ENCODE measurements at places on chromosomes 4 and X.

DNA sequence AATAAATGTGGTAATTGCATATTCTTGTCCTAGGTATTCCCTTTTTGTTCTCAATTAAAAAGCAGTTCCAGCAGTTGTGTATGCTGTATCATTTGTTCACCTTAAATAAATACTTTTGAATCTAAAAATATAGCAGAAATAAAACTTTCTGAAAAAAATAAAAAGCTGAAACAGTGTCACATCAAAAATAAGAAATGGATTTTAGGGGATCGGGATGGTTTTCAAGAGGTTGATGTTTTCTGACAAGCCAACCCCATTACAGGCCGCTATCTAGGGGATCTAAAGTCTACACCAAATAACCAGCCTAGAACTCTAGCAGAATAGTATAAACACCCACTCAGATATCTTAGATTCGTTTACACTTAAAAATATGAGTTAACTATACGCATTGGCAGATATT lies 95.4 kb upstream of the MAML3 start:
- DNase-seq = no peak

DNA sequence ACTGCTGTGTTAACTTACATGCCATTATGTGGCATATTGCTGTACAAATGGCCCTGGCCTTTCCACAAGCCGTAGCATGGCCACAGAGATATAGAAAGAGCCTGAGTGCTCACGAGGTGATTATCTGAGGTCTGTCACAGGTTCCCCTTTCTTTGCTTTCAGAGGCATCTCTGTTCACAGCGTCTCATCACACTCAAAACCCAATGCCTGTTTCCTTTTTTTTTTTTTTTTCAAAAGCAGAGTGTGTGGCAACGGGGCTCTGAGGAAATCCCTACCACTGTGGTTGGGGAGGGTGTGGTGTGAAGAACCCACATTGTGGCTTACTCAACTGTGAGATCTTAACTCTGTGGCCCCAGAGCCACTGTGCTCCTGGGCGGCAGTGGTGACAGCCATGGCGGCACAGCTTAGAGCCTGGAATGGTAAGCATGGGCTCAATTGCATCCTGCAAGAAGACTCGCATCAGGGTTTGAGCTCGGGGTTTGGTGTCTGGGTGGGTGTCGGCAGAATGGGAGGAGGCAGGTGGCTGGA lies 30.8 kb downstream of the RTL5 start:
- no peak for DNase-seq

DNA sequence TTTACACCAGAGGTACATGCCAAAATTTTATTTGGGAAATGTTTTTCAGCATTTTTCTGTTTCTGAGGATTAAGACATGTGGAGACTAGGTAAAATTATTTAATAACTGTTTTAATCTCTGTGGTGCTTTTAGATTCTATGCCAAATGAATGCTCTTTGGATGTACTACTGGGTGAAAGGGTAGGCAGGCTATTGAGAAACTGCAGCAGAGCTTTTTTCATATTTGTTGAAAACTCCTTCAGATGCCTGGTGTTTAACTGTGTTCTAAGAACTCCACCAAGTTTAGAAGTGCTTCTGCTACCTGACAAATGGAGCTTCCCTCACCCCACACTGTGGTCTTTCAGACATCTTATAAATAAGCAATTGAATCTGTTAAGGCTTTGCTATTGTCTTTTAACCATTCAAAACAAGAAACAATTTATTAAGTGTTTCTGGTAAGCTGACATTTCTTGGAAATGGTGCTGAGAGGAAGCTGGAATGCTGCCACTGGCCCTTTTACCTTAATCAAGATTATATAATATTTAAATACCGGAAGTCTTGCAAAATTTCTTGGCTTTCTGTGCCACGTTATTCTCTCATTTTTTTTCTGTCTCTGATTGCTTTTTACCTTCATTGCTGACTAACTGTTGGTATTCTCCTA lies 51.2 kb upstream of the CYSLTR1 start:
- no peak for DNase-seq

DNA sequence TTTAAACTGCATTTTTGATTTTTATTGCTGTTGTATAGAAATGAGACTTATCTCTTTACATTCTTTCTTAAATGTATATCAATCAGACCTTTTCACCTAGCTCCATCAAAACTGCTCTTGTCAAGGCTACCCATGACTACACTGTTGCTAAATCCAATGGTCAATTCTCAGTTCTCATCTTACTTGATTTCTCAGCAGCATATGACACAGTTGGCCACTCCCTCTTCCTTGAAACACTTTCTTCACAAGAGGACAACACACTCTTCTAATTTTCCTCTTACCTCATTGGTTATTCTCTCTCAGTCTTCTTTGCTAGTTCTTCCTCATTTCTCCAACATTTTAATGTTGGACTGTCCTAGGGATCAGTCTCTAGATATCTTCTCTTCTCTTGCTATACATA lies 94.1 kb upstream of the CITED1 start:
- no peak for DNase-seq

GRCh38 chrX:63561425-63561824 lies 210.3 kb upstream of the SPIN4 start:
- no peak for DNase-seq

DNA sequence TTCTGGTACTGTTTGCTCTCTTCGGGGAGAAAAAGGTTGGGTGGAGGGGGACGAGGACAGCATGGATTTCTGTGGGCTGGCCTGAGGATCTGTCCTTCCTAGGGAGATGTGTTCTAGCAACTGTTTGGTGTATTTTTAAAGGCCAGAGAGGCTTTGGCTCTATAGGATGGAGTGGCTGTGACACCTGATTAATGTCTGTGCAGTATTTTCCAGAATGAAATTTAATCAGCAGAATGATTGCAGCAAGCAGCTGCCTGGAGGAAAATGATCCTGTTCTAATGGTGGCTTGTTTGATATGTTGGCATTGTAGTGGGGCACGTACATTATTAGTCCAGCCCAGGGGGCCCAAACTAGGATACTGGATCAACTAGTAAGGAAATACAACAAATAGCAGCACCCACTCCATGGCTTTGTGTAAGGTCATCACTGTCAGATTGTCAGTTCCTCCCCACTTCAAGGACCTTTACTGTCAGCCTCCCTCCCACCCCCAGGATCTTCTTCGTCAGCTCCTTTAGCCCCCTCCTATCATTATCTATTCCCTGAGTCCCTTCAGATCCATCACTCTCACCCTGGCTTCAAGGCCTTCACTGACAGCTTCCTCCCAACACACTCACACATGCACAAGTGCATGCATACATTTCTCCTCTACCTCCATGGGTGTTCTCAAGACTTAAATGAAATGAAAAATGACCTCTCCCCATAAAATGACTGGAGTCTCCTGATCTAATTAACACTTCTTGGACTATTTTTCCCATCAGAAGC lies 10.4 kb upstream of the TMEM255A start:
- DNase-seq = no peak

DNA sequence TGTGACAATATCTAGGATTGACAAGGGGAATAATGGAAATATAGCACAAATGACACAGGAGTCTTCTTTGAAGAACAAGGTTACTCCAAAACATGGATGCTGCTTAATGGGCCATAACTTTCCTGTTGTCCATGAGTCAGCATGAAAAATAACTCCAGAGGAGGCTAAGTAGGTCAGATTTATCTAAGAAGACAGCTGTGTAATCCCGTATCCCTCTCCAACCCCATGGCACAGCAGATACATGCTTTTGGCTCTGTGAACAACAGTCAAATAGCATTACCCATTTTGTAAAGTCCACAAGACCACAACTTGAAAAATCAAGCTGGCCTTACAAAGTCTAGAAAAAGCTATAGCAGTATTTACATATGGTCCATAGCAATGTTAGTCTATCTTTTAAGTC lies 2.1 kb upstream of the TMEM131L start:
- DNase-seq = no peak

- peak; percentile 20 for DNase-seq
Measured at GRCh38 chr4:72604324-72604723, 35.3 kb upstream of the ADAMTS3 start.

- no peak for DNase-seq
Measured at GRCh38 chrX:38919853-38920528, 118.7 kb downstream of the MID1IP1 start.

GRCh38 chr4:24190761-24191695 lies 301.2 kb upstream of the PPARGC1A start:
- no peak for DNase-seq

DNA sequence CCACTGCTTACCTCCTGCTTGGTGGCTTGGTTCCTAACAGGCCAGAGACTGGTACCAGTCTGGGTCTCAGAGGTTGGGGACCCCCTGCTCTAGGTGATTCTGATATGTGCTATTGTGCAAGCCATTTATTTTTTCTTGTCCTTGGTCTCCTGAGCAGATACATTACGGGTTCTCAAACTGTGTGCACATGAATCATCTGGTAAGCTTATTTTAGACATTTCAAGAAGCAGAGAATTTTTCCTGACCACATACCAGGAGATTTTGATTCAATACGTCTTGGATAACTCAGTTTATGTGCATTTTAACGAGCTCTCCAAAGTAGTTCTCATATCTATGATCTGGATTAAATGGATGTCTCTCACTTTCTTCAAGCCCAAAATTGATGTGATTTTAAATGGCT lies 77.2 kb downstream of the FHIP1A start:
- peak; percentile 41 for DNase-seq

GRCh38 chrX:41653125-41653524 lies 35.6 kb upstream of the GPR34 start:
- no peak for DNase-seq

GRCh38 chrX:8319359-8319758 lies 145.3 kb upstream of the VCX3B start:
- DNase-seq = no peak

- no peak for DNase-seq
Measured at GRCh38 chr4:150250998-150251651, 172.9 kb downstream of the DCLK2 start.
